Activated naive CD4-positive, alpha-beta T cell (primary cell): ENCODE measurements at places on chromosomes 2 and 18.

DNA sequence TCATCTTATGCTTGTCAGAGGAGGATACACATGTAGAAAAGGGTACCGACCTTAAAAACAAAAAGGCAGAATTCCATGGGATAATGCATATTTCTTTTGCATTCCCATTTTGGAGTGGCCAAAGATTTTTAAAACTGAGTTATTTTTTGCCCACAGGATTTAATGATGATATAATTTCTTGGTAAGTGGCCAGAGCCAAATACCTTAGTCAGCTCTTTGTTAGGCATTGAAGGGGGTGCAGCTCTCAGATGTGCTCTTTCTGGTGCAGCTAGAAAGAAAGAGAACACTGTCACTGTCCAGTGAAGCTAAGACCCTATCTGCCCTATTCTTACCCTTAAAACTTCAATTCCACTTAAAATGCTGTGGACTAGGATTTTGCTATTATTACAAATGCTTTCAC lies 10.8 kb downstream of the COQ10B start:
- no peak for DNase-seq

GRCh38 chr2:63665846-63666475 lies 77.2 kb downstream of the MDH1 start:
- DNase-seq = no peak

DNA sequence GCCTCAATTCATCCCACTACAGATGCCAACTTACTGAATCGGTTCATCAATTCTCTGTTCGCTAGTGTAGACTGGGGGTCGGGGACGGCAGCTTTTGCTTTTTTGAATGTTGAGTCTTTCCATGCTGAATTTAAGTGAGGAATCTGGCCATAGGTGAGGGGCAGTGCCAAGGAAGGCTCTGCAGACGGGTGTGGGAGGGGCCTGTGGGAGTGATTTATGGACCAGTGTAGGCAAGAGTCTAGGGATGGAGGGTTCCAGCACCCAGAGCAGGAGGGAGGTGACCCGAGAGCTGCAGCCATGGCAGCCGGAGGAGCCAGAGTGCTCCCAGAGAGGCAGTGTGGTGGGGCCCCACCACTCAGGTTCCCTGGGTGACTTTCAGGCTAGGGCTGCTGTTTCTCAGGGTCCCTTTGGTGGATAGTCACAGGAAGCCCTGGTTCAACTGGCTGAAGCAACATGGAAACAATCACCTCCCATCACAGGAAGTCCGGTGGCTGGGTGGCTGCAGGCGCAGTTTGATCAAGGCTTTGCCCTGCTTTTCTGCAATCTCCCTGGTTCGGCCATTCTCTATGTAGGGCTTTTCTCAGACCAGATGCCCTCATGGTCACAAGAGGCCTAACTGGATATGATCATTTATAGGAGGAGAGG lies 16.9 kb upstream of the TEX44 start:
- no peak for DNase-seq

- no peak for DNase-seq
These were observed 63.0 kb downstream of the MAPK4 start for GRCh38 chr18:50622865-50623393.

DNA sequence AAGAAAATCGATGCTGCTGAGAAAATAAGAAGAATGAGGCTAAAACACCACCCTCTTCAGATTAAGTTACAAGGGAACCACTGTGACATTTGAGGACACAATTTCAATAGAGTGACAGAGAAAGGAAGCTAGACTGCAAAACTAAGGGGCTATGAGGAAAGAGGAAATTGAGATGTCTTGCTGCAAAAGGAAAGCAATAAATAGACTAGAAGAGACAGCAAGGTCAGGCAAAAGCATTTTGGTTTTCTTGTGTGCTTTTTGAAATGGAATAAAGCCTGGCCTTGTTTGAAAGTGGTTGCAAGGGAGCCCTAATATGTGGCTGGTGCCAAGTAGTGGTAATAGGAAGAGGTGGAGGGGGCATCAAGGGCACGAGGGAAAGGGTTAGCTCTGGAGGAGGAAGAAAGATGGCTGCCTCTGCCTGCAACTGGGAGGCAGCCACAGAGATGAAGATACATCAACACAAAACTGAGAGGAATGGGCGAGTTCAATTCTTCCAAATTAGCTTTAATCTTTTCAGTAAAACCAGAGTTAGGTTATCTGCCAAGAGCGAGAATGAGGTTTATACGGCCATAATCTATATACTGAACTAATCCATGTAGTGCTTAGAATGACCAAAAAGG lies 1.2 kb upstream of the MRO start:
- no peak for DNase-seq

- DNase-seq = peak; percentile 7
These were observed 150.7 kb upstream of the DLX2 start for GRCh38 chr2:172253190-172254052.

GRCh38 chr18:14015416-14015815 lies 100.1 kb upstream of the MC2R start:
- no peak for DNase-seq

- DNase-seq = no peak
These were observed at the start of gene CELF4 for GRCh38 chr18:37565101-37565976. Gene CELF4, minus strand, starts transcription at chr18:37565798.

DNA sequence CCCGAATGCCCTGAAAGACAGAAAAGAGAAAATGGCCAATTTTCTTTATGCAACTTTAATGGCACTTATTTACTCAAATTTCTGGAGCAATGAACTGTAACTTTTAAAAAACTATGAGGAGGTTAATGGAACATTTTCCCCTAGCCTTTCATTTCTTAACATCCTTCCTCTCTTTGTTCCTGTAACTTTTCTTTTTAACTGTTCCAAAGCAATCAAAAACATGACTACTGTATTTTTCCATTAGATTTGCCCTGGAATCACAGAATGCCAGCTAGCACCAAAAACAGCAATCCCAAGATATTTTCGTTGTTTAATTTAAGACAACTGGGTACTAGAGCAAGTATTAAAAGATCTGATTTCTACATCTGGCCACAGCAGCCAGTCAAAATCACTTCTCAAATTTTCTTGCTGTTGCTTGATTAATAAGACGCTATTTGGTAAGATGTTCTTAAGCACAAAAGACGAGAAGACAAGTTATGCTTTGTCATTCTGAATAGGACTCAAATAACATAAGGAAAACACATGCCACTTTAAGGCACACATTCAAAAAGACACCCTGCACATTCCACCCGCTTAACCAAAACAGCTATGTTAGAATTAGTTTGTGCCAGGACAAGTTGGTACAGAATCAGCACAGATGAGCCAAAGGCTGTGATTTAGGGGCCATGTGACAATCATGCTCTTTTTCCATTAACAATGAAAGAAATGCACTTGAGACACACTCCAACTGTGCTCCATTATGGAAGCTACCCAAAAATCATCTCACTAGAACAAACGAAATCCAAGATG lies 3.6 kb downstream of the STARD7 start:
- no peak for DNase-seq

- DNase-seq = no peak
These were observed 38.4 kb downstream of the C1QL2 start for GRCh38 chr2:119119999-119120756.

DNA sequence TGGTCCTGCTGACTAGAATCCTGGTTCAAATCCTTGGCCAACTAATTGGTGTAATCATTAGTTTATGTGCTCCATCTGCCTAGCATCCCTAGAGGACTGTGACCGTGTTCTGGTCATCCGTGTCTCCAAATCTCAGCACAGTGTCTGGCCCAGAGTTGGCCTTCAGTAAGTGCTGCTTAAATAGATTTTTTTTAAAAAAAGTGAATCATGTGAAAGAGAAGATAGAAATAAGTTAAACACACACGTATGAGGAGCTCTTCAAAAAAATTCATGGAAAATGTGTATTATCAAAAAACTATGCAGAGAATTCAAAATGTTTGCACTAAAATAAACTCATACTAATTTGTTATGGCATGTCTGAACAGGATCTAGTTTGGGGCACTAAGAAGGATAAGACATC lies 129.3 kb upstream of the TLK1 start:
- no peak for DNase-seq

GRCh38 chr18:61335684-61336555 lies 2.7 kb downstream of the CDH20 start:
- no peak for DNase-seq

DNA sequence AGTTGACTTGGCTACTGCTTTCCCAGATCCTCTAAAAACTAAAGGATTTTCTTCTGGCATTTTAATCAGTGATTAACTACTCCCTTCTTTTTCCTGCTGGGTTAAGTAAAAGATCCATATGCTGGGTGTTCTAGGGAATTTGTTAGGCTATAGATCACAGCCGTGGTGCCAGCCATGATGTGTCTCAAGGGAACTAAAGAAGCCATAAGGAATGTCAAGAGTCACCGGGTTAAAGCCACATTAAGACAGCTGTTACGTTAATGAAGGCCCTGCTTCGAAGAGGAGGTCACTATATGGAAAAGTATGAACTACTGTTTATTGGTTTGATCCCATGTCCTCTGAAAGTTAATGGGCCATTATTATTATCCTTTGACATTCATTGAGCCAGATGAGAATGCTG lies 70.7 kb downstream of the PAX3 start:
- DNase-seq = no peak

GRCh38 chr2:134361648-134362047 lies 107.8 kb downstream of the MGAT5 start:
- DNase-seq = no peak

GRCh38 chr2:105744909-105745853 lies at the start of gene NCK2:
Gene NCK2, plus strand, starts transcription at chr2:105744912. Its CDS starts 110,152 bp downstream, at chr2:105855064.
- peak; percentile 17 for DNase-seq

DNA sequence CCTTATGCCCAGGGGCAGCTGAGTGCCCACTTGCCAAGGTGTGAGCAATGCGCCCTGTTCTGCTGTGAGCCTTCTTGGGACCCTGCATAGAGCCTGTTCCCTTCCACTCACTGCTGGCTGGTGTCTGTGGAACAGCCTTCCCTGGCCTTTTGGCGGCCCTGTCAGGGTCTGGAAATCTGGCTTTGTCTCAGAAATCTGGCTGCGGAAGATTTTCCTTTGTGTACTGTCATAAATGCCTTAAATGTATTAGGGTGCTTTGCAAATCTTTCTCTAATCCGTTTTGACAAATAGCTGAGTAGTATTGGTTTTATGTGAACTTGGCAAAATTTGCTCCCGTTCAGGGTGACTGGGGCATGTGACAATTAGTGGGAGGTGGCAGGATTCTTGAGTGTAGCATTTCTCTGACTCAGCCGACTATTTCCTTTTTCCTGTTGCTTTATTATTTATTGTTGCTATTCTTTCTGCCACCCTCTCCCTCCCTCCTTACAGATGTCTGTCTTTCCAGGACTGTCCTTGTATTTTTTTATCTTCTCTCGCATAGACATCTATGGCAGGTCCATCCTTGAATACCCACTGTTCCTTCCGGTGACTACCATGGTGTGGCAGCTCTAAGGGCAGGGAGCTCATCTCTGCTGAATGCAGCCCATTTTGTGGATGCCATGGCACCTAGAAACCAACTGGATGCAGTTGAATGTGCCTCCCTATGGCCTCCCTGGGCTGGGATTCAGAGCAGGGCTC lies 41.8 kb downstream of the LDLRAD4 start:
- no peak for DNase-seq

DNA sequence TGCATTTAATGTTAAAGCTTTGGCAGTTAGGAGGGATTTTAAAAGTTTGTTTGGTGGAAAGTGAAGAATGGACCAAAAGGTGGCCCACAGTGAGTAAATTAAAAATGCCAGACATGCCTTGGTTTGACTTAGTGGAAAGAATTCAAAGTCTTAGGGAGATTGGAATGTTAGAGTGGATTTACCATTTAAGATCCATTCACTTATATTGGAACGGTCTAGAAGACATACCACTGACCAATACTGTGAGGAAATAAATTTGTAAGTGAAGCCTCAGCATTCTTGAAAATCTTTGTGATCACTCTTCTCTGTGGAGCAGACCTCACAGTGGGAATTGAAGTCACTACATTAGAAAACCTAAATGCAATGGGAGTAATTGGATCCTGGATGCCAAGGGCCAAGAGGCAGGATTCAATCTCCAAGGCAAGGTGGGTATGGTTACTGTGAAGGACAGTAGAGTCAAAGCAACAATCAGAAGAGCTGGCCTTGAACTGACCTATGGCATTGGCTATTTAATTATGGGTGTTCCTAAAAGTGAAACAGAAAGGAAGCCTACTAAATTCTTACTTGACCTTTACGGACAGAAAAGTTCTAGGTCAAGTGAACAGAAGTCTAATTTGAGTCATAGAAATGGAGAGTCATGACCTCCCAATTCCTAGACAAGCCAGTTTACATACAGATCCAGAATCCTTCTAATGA lies 40.2 kb upstream of the VRK2 start:
- DNase-seq = no peak

DNA sequence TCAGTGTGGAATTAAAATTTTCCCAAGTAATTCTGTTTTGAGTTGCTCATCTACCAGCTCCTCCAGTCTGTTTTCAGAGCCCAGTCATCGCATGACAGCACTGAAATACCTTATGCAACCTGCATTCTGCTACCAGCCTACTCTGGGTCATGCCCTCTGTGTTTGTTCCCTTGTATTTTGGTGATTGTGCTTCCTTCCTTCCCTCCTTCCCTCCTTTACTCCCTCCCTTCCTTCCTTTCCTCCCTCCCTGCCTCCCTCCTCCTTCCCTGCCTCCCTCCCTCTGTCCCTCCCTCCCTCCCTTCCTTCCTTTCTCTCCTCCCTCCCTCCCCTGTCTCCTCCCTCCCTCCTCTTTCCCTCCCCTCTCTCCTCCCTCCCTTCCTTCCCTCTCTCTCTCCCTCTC lies 289.6 kb downstream of the CDH2 start:
- DNase-seq = no peak

- DNase-seq = no peak
These were observed 1010.5 kb upstream of the PIK3C3 start for GRCh38 chr18:40944576-40944975.

GRCh38 chr2:144361742-144362141 lies 158.2 kb downstream of the ZEB2 start:
- DNase-seq = no peak

- no peak for DNase-seq
These were observed 683.4 kb upstream of the FSHR start for GRCh38 chr2:49837561-49838293.

- DNase-seq = no peak
These were observed 534.9 kb upstream of the TNP1 start for GRCh38 chr2:217394510-217395351.

GRCh38 chr2:26900831-26901321 lies 52.9 kb downstream of the DPYSL5 start:
- no peak for DNase-seq

DNA sequence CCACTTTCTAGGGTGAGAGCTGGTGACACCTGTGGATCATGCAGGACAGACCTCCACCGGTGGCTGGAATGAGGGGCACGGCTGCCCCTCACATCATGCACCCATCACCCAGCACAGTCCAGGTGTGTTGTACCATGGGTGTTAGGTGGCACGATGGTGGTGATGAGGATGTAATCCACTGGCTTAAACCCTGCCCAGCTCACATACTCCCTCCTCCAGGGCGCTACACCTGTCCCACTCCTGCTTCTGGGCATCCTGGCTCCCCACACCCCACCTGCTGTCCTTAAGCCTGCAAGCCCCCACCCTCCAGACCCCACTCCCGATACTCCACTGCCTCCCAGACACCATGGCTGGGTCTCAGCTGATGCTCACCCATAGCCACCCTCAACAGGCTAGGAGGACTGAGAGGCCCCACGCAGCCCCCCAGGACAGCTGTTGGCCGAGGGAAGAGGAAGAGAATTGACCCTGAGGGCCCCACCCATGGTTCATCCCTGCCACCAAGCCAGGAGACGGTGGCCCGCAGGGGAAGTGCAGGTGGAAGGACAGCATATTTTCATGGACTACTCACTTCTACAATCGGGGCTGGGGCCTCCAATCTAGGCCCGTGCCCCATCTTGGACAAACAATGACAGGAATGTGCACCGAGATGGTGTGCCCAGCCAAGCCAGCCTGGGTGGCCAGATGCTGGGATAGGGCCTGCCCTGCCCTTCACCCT lies 34.3 kb downstream of the MAL start:
- DNase-seq = no peak
